ENCODE measurements at places on chromosomes 3 and 15.

DNA sequence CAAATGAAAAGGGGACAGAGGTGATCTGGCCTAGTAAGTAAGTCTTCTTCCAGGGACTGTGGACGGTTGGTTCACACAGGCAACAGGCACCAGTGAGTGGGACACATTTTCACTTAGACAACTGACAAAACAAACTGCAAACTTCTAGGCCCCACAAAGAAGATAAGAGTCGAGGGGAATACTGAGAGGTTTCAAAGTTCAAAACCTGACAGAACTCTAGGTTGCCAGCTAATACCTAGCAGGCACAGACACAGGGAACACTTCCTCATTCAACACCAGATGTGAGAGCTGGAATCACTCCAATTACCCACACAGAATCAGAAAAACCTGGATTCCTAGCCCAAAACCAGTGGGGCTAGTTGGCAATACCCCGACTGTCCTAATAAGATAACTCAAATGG lies 621.7 kb downstream of the ZPLD1 start:
- DNase-seq, result no peak

DNA sequence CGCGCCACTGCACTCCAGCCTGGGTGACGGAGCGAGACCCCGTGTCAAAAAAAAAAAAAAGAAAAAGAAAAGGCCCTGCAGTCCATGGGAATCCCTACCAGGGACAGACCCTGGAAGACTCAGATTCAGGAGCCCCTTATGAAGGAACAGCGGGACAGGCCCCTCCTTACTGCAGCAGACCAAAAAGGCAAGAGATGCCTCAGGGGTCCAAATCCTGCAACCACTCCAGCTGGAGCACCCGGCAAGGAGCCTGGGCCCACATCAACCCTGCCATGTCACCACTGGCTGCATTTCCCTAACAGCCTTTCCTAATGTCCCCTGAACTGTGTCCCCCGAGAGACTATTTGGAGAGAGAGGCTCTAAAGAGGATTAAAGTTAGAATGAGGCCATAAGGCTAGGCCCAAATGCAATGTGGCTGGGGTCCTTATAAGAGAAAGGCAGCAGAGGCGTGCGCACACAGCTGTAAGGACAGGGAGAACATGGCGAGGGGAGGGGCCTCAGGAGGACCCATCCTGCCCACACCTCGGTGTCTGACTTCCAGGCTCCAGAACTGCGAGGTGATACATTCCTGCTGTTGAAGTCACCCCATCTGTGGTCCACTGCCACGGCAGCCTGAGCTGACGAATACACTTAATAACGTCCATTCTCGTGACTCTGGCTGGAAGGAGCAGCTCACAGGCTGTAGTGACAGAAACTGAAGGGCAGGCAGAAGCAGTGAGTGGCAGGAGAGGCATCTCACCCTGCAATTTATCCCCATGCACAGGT lies 78.1 kb downstream of the ATP10A start:
- DNase-seq, result no peak

- no peak for DNase-seq
Measured at GRCh38 chr3:48564022-48564421, 441 bp upstream of the UCN2 start.

DNA sequence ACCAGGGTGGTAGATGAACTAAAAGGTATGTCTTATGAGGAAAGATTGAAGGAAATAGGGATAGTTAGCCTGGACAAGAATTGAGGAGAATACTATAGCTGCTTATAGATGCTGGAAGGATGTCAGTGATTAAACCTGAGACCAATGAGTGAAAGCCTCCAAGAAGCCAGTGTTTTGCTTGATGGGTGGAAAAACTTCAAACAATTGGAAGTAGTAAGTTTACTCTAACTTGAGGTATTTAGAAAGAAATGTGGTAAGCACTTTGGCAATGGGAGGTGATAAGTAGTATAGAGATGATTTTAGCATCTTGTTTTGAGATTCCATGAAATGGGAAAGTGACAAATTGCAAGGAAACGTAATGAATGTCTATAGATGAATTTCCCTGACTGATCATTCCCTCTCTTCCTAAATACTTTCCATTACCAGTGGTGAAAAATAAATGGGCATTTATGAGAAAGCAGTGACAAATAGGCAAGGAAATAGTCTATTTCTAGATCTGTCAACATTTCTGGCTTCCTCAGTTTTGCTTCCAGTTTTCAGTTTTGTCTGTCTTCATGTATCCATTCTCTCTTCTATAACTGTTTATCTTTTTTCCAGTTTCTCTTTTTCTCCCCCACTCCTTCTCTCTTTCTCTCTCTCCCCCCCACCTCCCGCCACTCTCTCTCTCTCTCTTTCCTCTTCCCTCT lies 19.2 kb downstream of the SLC15A2 start:
- no peak for DNase-seq

- peak; percentile 49 for DNase-seq
Measured at GRCh38 chr3:97821287-97821773, 481 bp upstream of the CRYBG3 start.

- no peak for DNase-seq
Measured at GRCh38 chr15:62343397-62343796, 178.3 kb upstream of the C2CD4B start.

GRCh38 chr3:144942093-144942837 lies 970.6 kb downstream of the DIPK2A start:
- DNase-seq, result no peak

DNA sequence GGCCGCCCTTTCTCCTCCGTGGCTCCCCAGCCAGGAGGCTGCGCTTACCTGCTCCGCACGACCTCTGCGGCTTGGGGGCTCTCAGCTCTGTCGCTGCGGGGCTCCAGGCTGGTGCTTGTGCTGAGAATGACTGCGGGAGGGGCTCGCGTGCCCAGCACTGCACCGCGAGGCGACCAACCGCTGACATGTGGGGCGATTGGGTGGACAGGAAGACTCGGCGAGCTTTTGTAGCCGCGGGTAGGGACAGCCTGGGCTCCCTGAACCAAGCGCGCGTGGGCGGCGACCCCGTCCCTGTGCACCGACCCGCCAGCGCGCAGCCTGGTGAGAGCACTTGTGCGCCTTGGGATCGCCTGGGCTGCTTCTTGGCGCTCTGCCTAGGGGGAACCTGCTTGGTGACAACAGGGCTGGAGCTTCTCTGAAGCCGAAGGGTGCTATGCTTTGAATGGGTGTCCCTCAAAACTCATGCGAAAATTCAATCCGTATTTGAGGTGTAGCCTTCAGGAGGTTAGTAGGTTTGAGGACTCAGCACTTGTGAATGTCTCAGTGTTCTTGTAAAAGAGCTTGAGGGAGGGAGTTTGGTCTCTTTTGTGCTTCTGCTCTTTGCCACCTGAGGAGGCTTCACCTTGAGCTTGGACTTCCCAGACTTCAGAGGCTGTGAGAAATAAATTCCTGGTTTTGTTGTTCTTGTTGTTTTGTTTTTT lies 50.4 kb downstream of the IL12A start:
- no peak for DNase-seq

- DNase-seq, result no peak
Measured at GRCh38 chr15:62940755-62941361, 101.7 kb upstream of the TPM1 start.

GRCh38 chr3:104610730-104611652 lies 755.7 kb upstream of the ALCAM start:
- DNase-seq, result no peak

GRCh38 chr3:138849222-138849940 lies 14.7 kb upstream of the PIK3CB start:
- DNase-seq, result no peak

GRCh38 chr15:65255486-65256140 lies 31.1 kb downstream of the PARP16 start:
- no peak for DNase-seq

- no peak for DNase-seq
Measured at GRCh38 chr15:40747685-40748631, 7.1 kb downstream of the RMDN3 start.

GRCh38 chr3:18717598-18717997 lies 292.5 kb upstream of the SATB1 start:
- DNase-seq, result no peak

GRCh38 chr15:74470631-74471395 lies 9.9 kb upstream of the UBL7 start:
- DNase-seq, result no peak

- no peak for DNase-seq
Measured at GRCh38 chr3:183131735-183132134, 30.8 kb downstream of the LAMP3 start.

- DNase-seq, result no peak
Measured at GRCh38 chr15:81410318-81410753, 36.3 kb upstream of the TMC3 start.

GRCh38 chr3:37024092-37024491 lies 30.8 kb downstream of the MLH1 start:
- DNase-seq, result no peak

DNA sequence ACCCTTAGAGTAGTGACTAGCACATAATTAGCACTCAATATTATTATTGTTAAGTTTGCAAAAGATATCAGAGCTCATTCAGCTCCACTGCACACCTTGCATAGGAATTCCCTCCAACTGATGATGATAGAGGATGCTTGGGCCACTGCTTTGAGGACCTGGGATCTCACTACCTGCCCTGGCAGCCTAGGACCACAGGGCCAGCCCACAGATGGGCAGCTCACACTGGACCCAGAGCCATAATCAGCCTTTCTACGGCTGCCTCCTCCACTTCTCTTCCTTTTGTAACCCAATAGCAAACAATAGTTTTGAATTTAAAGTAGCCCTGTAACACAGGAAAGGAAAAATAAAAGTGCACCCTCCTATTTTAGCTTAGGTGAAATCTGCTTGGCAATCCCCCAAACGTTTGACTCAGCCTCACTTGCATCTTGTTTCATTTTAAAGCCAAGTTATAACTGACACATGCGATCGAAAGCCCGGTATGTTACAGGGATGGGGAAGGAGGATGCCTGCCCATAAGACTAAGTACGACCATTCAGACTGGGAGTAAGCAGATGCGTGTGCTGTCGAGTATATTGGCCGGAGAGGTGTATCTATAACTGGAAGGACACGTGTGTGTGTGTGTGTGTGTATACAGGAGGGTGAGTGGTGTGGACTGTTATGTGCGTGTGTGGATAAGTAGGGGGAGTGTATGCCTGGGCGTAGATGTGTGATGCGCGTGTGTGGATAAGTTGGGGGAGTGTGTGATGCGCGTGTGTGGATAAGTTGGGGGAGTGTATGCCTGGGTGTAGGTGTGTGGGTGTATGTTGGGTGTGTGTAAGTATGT lies 65.9 kb downstream of the CPN2 start:
- no peak for DNase-seq

DNA sequence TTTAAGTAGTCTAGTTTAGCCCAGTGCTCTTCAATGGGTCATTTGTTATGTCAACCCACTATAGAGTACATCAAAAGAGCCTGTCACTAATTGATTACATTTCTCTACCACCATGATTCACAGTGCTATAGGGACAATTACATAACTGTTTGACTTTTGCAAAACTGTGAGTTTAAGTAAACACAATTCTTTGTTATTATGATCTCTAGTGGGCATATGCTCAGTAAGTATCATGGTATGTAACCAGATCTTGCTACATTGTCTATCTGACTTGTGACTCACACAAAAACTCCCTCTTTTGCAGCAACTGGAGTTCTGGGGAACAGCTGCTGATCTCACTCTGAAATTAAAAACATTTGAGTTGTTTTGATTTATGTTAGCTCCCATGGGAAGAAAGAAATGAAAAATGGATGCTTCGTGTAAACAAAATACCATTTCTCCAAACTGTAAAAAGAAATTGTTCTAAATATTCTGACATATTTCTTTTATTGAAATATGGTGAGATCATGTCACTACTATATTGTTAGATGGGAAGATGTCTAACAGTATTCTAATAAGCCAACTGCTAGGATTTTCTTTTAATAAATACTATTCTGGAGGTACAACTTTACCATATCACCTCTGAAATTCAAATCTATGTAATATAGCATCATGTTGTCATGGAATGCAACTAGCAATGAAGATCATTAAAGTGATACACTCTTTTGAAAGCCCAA lies 470.4 kb downstream of the ROBO1 start:
- DNase-seq, result no peak

GRCh38 chr3:75272691-75273090 lies 391.4 kb upstream of the FRG2C start:
- no peak for DNase-seq

GRCh38 chr15:36579792-36580431 lies 486 bp downstream of the CDIN1 start:
- DNase-seq, result no peak

DNA sequence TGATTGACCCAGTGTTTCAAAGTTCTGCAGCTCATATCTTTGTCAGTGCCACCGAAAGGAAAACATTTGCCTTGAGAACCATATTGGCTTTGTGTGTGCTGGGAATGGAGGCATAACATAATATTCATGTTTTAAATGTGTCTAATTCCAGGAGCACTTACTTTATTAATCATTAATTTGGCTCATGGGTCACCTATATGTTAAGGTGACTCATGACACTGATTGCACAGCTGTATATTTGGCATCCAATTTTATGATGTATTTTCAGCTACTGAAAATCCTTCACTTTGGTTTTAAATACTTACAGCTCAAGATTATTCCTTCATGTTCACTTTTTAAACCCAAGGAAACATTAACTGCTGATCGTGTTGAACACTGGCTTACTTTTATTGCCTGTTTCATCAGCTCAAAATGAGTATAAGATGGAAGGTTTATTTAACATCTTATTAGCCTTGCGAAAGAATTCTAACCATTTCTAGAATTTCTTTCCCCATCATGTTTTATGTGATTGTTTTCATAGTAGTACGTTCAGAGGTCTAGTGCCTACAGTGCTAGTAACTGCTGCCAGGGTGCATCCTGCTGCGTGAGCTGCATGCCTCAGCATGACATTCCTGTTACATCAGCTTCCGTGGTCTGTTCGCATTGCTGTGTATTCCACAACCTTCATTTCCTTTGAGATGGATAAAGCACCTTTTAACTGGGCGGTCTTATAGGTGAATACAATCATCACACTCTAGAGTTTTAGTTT lies 63.7 kb downstream of the LRCH3 start:
- DNase-seq, result no peak

DNA sequence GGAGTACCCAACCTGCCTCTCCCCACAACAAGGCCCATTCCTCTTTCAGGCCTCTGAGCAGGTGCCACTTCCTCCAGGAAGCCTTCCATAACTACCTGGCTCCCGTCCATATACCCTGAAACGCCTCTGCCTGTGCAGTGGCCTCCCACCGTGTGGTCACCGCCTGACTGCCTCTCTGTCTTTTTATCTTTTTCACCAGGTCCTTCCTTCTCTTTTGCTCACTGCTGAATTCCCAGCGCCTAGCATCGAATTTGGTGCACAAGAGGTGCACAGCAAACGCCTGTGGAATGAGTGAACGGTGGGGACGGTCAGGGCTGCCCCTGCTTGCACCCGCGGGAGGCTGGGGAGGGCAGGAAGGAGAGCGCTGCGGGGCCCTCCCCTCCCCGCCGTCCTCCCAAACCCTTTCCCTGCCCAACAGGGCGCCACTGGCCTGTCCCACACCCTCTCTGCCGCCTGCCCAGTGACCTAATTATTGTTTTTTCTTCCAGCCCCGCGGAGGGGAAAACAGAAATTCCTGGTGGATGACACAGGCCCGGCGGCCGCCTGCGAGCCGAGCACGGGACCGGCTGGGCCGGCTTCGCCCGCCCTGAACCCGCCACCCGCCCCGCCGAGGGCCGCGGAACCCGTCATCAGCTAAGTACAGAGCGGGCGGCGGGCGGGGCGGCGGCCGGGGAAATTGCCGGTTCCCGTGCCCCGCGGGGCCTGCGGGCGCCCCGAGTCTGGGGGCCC lies 140.1 kb downstream of the SMAD6 start:
- no peak for DNase-seq

Measured in stimulated activated naive CD4-positive, alpha-beta T cell treated with Interleukin-2 at 50 U/mL for 16 hours (primary cell).